NCI-H1694 (cell line): ENCODE measurements at places on chromosomes 2 and 18.
A peak's percentile ranks its signal among the peaks of the same experiment; 100 is the strongest.

DNA sequence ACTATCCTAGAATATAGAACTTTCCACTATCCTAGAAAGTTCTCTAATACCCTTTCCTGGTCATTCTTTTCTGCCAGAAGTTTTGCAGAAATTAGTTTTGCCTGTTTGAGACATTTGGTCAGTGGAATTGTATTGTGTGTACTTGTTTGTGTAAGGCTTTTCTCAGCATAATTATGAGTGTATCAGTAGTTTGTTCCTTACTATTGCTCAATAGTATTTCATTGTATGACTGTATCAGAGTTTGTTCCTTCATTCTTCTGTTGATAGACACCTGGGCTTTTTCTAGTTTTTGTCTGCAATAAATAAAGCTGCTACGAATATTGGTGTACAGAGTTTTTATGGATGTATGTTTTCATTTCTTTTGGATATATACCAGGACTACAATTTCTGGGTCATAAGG is 27.2 kb downstream of the CCDC138 start:
- DNase-seq: no peak

DNA sequence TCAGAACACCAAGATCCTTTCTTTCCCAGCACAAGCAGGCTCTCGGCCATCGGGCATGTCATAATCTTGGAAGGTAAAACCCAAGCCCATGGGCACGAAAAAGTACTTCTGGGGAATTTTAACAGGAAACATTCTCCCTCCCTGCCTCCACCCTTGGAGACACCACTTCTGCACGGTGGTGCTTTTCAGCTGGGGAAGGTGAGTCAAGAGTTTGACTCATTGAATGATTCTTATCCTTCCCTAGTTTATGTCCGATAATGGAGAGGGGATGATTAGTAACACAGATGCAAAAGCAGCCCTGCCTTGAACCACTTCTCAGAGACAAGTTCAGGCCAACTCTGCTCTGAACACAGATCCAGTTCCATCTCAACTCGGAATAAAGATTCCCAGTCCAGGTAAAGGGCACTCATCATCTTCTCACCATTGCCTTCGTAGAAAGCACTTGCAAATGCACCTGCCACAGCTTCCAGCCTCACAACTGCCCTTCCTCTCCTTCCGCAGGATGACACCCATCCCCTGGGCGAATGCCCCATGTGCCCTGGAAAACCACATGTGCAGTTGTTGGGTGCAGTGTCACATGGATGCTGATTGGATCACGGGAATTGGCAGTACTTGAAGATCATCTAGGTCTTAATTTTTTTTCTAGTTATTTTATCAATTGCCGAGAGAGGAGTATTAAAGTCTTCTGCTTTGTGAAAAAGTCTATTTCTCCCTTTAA is 136.2 kb downstream of the PXDN start:
- no peak for DNase-seq

DNA sequence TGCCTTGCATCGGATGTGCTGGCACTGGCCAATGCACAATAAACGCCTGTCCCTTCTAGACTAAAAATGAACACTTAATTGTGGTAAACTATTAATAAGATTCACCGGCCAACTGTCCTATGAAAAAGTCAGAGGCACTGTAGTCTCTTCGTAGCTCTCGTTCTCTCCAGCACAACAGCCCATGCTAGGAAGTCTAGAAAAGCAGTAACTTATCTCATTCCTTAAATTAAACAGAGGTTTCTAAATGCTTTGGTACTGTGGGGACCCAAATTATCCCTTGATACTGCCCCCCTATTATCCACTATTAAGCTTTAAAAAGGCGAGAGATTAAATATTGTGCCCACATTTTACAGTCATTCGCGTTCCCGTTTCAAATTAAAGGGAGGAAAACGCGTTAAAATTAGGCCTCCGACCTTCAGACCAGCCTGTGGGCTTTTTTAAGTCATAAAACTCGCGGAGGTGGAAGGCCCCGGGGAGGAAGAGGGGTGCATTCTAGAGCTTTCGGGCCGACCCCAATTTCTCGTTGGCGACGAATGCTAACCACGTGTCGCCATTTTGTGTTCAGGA is 1.5 kb upstream of the PCBP1 start:
- peak; percentile 36 for DNase-seq

DNA sequence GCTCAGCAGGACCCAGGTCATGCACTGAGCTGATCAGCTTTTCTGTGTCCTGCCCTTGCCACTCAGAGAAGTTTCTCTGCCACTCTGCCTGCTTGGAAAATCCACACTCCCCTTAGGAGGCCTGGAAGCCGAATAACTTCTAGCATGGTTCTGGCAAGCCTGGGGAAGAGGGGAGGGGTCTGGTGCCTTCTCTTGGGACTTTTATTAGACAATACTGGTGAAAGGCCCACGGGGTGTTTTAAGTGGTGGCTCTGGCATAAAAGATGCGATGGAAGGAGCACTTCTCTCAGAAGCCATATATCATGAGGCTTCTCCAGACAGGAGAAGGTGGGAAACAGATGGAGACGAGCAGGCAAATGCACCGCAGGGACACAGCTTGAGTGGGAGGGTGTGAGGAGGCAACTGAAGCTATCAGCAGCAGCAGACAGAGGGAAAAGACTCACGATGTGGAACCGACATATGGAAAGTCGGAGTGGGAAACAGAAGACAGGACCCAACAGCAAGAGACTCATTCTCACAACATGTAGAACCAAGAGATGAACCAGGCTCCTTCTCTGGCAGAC is 141.8 kb upstream of the CTNNA2 start:
- DNase-seq: no peak

- no peak for DNase-seq
Observed at GRCh38 chr2:172048508-172049503, 36.5 kb upstream of the DLX1 start.

GRCh38 chr2:234444893-234445292 is 52.0 kb downstream of the ARL4C start:
- no peak for DNase-seq

DNA sequence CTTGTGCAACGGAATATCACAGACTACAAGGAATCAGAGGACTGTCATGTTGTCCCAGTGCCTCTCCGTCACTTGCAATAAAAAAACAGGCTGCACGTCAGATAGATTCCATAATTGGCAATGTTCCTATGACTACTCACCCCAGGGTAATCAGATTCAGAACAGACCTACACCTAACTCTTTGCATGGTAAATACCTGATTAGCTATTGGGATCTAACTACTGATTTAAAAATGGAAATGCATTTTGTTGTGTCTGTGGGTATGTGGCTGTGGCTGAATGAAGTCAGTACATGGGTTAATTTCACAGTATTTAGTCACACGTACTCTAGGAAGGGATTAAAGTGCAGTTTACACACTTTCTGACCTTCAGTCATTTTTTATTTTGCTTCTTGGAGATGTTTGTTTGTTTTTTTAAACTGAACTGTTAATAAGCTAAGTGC is 91.7 kb downstream of the SCN3A start:
- no peak for DNase-seq

GRCh38 chr18:40375837-40376236 is 1579.2 kb upstream of the PIK3C3 start:
- no peak for DNase-seq

- DNase-seq: no peak
Observed at GRCh38 chr2:48694149-48694548, 61.4 kb downstream of the LHCGR start.

DNA sequence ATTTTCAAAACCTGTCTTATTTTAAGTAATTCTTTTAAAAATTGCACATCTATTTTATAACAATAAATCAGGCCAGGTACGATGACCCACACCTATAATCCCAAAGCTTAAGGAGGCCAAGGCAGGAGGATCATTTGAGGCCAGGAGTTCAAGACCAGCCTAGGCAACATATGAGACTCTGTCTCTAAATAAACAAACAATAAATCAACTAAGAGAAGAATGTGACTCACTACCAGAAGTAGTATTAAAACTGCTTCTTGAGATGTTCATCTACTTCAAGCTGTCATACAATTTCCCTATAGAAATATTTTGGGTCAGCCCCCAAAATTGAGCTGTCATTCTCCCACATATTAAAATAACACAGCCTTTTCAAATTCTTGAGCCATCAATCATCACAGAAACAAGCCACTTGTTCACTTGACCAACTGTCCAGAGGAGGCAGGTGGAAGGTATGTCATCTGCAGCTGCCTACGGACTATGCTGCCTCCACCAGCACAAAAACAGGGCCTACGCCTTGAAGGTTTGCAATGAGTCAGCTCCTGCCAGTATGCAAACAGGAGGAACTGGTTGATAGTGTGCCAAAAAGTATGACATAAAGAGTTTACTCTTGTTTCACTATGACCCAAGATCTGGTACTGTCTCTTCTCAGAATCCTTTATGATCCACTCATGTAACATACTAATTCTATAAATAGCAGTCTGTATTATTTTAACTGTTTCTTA is 33.6 kb downstream of the KIDINS220 start:
- no peak for DNase-seq

DNA sequence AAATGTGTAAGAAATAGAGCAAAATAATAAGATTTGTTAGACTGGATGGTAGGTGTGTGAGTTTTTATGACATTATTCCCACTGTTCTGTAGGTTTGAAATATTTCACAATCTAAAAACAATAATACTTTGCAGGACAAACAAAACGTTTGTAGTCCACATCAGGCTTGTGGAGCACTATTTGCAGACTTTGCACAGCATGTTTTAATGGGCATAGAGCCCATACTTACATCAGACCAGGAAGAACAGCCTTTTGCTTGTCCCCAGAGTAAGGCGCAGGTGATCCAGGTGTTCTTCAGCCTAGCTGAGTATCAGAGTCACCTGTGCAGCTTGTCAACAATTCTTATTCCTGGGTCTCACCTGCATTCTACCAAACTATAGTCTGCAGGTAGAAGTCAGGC is 9.1 kb upstream of the STK39 start:
- DNase-seq: no peak

GRCh38 chr18:76721207-76721996 is 101.0 kb upstream of the ZNF236 start:
- peak; percentile 48 for DNase-seq

DNA sequence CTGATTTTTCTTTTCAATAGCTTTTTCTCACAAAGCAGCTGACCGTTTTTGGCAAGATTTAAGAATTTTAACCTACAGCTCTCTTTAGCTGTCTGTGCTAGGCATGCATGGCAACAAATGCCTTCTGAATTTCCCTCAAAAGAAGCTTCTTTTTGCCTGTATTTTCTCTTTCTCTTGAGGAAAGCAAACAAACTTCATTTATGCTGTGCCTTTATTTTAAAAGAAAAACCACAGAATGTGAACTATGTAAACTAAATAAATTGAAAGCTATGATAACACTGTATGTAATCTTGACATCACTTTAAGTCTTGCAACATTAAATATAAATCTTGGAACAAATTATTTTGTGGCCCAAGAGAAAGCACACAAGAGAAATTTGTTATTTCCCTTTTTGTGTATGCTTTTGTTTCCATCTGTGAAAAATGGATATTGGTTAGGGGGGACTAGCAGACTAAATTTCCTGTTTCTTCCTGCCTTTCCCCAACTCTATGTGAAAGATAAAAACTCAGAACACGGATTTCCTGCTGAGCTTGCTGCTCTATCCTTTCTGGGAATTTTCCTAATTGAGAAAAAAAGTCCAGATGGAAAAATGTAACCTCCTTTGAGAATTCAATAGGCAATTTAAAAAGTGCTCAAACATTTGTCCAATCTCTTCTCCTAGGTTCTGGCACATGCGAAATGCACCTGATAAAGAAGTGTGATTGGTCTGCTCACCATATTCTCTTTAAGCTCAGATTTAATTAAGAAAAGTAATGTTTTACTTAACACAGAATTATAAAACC is 20.9 kb upstream of the TFPI start:
- no peak for DNase-seq

DNA sequence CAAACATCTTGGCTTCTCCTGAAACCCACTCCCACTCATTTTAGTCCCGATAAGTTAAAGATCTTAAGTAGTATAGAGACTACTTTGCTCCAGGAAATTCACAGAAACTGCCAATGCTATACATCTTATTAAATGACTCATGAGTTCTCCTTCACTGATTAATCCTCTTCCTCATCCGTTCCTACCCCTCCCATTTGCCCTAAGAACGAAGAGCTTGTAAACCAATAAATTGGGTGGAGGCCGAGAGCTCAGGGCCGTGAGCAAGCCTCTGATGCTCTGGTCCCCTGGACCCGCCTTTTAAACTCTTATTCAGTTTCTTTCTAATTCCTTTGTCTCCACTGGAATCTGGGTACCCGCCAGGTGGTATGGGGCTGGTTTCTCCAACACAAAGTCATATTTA is 68.6 kb downstream of the METTL8 start:
- DNase-seq: no peak

DNA sequence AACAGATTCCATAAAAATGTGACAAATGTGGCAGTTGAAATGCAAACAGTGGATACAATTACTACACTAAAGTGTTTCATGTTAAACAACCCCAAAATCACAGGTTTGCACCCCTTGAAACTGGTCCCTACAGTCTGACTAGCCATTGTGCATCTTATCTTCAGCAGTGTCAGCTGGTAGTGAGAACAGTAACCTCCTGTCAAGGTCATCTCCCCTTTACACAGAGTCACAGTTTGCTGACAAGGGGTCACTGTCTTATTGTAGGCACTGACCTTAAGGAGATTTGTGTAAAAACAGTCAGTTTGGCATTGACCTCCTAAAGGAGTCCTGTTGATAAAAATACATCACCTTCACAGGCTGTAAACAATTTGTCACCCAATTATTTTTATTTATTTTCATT is 37.3 kb upstream of the TTC21B start:
- no peak for DNase-seq

GRCh38 chr18:58316396-58317342 is 272.6 kb downstream of the NEDD4L start:
- no peak for DNase-seq

DNA sequence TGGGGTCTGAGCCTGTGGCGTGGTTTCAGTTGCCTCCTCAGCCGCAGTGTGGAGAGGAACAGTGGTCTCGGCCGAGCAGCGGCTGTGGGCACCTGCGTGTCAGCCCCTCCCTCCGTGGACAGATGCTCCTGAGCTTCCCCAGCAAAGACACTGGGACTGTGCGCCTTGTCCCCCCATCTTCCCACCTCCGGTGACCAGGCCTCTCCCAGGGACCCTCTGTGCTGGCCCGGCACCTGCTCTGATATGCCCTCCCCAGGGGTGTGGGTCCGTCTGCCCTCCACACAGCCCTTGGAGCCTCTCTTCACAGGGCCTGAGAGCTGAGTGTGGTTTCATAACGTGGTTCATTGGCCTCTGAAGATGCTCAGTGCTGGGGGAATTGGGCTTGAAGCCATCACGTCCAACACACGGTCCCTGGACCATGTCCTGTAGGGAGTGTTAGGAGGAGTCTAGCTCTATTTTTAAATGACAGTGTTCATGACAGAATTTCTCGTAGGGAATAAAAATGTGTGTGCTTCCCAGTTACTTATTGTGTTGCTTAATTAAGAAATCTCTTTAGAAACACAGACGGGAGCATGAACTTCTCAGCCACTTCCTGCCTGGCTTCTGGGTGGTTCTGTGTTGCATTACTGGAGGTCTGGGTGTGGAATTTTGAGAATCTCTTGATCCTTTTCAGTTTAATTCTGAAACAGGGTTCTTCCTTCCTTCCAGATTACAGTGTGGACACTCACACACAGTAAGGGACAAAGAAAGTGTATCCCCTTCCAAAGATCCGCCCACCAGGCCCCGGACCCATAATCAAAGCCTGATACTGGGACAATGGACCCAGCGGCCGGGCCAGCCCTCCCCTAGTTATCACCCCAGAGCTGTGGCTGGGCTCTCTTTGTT is 110.7 kb downstream of the NFATC1 start:
- DNase-seq: no peak
